Lung microvascular endothelial cell (primary cell): ENCODE measurements at places on chromosomes 4 and X. TPM values are rescaled to one million over a fixed set of nuclear protein-coding genes. Genes with fewer than 3 reads are reported as not detected.
A peak's percentile ranks its signal among the peaks of the same experiment; 100 is the strongest.

RNF128 gene
- total RNA-seq: under 0.01 TPM in 2 replicates

MAGED4B gene
- total RNA-seq: 15.5 and 71.0 TPM in 2 replicates

GRCh38 chrX:12981880-12982279 is 7.0 kb downstream of the TMSB4X start:
- peak; percentile 62 for DNase-seq

KLKB1 gene
- 0.20 and 0.22 TPM in 2 replicates for total RNA-seq

CFI gene
- total RNA-seq: 26.4 and 38.7 TPM in 2 replicates

DNA sequence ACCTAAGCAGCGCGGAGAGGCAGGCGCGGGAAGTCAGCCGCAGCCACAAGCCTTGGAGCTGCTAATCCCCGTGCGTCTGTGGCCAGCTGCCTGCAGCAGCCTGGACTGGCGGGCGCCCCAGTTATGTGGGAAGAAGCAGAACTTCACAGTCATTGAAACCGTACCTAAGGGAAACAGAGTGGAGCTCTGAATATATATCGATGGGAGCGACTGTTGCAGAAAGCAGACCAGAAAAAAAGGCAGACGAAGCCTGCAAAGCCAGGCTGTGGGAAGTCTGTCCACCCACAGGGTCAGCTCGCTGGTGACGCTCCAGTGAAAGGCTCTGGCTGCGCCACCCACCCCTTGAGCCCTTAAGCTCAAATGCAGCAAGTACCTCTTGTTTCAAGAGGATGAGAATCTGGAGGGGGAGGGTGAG is 24.7 kb downstream of the KCNE5 start:
- DNase-seq: no peak
